ENCODE measurements at places on chromosomes 3 and 15.
A peak's percentile ranks its signal among the peaks of the same experiment; 100 is the strongest.

DNA sequence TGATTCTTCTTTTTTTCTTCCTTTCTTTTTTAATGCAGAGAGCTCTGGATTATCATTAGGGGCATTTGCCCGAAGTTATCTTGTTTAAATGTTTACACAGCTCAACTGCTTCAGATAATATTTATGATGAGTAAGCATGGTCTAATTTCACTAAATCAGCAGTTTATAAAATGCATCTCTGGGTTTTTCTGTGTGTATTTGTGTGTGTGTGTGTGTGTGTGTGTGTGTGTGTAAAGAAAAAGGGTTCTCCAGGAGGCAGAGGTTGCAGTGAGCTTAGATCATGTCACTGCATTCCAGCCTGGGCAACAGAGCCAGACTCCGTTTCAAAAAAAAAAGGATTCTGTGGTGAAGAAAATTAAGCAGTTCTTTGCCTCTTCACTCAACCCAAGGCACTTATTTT, 25.9 kb upstream of the TNFSF10 start:
- DNase-seq: no peak

DNA sequence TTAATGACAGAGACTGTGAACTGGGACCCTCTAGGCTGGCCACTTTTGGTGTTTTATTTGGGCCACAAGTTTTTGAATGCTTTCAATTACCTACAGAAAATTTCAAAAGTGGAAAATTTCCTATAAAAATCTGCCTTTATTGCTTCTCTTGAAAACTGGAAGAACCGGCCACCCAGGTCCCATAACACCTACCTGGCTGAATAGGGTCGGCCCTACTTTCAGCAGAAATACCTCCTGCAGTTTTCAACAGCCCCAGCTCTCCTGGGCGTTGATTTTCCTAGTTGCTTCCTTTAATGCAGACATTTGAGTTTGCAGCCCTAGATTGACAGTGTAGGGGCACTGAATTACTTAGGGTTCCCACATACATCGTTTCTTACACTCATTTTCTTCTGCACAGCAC, 719 bp upstream of the SRPRB start:
- DNase-seq: no peak

DNA sequence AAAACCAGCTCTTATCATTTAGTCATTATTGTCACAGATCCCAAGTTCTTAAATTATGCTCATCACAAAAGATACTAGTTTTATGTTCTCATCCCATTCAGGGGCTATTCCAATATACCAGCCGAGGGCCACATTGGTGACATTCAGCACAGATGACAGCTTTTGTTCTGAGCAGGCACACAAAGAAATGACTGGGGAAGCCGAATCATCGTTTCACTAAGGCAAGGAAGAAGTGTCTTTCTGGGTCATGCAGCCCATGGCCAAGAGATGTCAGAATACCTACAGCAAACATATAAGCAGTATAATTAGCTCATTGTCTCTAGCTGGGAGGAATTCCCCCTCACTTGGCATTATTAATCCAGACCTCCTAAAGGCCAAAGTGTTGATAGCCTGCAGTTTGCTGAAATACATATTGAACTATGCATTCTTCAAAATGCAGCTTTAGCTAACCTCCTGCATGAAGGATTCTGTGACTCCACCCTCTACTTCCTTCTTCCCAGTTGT, 100.2 kb downstream of the CNTN4 start:
- no peak for DNase-seq

- DNase-seq: no peak
Measured at GRCh38 chr3:118267588-118267987, 767.1 kb downstream of the IGSF11 start.

DNA sequence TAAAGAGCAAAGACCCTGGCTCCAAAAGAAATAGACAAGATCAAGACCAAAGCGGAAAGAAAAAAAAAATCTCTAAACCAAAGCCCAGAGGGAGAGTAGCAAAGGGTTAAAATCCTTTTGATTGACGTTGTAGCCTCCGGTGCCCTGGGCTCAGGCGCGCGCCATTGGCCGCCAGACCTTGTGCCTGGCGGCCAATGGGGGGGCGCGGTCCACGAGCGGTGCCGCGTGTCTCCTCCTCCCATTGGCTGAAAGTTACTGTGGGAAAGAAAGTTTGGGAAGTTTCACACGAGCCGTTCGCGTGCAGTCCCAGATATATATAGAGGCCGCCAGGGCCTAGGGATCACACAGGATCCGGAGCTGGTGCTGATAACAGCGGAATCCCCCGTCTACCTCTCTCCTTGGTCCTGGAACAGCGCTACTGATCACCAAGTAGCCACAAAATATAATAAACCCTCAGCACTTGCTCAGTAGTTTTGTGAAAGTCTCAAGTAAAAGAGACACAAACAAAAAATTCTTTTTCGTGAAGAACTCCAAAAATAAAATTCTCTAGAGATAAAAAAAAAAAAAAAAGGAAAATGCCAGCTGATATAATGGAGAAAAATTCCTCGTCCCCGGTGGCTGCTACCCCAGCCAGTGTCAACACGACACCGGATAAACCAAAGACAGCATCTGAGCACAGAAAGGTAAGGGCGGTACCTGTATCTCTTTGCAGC, at the start of gene HES1:
Gene HES1 (plus strand): TSS at position 343 of the 713 bp plus-strand sequence. CDS start 233 bp downstream, at position 576.
- DNase-seq: peak; percentile 87

- no peak for DNase-seq
Measured at GRCh38 chr3:58623961-58624360, 42.6 kb downstream of the FAM3D start.

- DNase-seq: no peak
Measured at GRCh38 chr15:95208988-95209387, 977.6 kb downstream of the MCTP2 start.

DNA sequence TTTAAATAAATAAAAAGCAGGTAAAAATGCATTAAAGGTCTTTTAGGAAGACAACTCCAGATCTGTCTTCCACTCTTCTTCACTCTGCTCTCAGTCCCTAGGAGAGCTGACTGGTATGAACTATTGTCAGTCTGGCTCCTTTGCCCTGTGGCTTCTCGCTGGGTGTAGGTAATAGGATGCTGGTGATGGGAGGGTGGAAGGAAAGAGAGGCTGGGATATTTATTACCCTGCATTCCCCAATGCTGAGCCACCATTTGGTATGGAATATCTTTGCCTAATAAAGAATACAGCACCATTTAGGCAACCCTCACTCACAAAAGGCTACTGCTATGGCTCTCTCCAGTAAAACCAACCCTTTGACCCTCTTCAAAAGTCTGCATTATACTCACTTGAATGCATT, 326.9 kb downstream of the CNTN3 start:
- DNase-seq: no peak

- DNase-seq: no peak
Measured at GRCh38 chr3:55698831-55699230, 211.7 kb upstream of the WNT5A start.

- DNase-seq: no peak
Measured at GRCh38 chr3:185631508-185632206, 45.6 kb downstream of the SENP2 start.

DNA sequence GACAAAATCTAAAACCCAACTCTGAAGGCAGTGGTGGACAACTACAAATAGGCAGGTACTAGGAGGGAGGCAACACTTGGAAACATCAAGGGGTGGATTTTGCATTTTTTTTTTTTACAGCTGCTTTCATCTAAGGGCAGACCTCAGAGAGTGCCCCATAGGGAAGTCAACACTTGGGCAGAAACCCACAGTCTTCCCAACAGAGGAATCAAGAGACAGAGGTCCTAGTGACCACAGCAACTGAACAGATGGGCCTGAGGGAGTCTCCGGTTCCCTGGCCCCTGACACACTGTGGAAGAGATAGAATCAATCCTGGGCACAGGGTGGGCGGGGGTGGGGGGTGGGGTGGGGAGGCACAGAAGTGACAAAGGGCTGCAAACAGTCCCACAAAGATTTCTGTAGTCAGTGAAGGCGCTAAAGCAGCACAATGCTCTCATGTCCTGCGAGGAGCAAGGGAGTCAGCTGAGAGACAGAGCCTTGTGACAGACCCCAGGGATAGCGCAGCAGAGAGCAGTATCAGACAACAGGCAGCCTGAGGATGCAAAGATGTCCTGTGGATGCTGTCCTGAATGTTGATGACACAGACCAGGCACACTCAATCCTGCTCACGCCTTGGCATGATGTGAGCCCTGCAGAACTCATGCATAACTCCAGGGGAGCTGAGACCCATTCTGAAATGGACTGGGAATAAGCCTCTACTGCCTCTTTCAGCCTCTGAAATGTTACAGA, 6.9 kb upstream of the RFTN1 start:
- no peak for DNase-seq

DNA sequence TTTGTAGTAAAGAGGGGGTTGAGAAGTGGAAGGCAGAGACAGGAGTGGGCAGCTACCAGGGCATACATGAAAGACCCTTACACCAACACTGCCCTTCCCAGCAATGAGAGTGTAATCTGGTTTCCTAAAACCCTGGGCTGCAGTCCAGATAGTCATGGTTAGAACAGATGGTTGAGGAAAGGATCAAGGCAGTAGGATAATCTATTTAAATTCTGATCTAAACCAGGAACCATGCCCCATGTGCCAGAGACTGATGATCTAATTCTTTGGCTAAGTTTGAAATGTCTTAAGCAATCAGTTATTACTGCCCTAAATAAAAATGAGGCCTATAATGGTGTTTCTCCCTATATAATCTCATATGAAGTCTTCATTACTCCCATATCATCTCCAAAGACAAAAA, 59.6 kb downstream of the PRTG start:
- DNase-seq: no peak

GRCh38 chr15:38103564-38103963, 149.1 kb upstream of the SPRED1 start:
- no peak for DNase-seq

- DNase-seq: no peak
Measured at GRCh38 chr3:62892951-62893350, 17.7 kb upstream of the CADPS start.

DNA sequence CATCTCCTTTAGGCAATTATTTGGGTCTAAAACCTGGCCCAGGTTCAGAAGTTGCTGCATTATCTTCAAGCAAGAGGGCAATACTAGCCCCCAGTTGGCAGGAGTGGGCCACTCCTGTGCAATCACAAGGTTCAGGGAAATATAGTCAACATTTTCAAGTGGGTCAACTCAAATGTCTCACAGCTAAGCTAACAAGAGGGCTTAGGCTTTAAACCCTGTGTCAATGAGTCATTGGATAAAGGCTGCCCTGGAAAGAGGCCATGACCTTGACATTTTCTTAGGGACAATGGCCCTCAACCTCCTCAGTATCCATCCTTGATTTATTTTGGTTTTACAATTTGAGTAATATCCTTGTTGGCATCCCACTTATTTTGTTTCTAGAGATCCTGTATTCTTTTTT, 73.5 kb upstream of the DCP1A start:
- no peak for DNase-seq

DNA sequence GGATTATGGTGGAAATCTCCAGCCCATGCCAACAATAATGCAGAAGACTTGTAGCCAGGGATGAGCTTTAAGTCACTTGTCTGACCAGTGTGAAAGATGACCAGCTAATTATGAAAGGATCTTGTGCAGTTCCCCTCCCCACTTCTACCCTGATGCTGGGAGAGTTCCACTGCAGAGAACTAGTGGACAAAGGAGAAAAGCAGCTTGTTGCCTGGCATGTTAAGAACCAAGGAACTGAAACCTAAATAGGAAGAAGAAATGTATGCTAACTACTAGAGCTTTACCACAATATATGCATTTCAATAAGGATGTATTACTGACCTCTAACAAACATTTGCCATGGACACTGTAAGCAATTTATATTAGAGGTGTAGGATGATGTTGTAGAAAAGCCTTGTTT, 52.2 kb upstream of the CSTA start:
- no peak for DNase-seq

DNA sequence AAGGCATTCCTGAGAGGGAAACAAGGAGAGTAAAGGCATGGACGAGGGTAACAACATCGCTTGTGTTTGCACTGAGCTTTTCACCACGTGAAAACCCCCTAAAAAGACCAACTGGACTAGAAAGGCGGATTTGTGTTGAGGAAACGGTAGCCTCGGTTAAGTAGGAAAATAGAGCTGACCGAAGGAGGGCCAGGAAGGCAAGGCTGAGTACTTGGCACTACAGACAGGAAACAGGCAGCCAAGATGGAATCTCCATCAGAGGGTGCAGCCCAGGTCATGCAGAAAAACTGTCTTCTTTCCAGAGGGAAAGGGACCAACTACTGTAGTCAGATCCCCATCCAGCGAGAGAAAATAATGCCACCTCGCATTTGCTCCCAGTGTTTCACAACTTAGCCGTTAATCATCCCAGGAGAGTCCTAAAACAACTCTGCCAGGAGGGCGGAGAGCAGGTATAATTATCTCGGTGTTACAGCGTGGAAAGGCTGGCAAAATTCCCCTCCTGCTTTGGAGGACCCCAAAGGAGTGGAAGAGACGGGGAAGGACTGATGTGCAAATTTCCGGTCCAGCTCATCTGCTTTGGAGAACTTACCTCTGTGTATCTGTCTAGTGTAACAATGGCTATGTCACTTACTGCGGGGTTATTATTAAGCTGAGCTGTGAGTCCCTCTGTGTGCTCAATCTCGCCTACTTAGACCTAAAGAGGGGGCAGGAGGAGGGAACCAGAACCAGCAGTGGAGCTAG, 77.2 kb downstream of the MYO1E start:
- no peak for DNase-seq
